Anterior cingulate cortex (tissue), 58 donors: ENCODE measurements at places on chromosomes 7 and 10.

- peak; percentile 11 for DNase-seq
Measured at GRCh38 chr10:27998178-27998953, 513 bp downstream of the ODAD2 start.

GRCh38 chr10:31940839-31941653 is 12.4 kb upstream of the ARHGAP12 start:
- no peak for DNase-seq

DNA sequence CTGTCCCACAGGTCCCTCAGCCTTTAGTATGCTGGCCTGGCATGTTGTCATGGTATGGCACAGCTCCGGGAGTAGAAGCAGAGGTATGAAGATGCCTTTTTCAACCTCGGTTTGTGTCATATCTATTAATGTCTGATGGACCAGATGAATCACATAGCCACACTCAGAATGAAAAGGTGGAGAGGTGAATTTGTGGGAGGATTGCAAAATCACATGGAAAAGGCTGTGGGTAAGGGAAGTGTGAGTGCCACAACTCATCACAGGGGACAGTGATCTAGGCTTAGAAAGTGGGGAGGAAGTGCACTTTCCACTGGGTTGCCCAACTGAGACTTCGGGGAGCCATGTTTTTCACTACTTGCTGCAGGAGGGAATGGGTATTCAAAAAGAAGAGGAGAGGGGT is 190.7 kb downstream of the WDR11 start:
- DNase-seq, result no peak

GRCh38 chr10:125174360-125174759 is 14.0 kb upstream of the CTBP2 start:
- no peak for DNase-seq

DNA sequence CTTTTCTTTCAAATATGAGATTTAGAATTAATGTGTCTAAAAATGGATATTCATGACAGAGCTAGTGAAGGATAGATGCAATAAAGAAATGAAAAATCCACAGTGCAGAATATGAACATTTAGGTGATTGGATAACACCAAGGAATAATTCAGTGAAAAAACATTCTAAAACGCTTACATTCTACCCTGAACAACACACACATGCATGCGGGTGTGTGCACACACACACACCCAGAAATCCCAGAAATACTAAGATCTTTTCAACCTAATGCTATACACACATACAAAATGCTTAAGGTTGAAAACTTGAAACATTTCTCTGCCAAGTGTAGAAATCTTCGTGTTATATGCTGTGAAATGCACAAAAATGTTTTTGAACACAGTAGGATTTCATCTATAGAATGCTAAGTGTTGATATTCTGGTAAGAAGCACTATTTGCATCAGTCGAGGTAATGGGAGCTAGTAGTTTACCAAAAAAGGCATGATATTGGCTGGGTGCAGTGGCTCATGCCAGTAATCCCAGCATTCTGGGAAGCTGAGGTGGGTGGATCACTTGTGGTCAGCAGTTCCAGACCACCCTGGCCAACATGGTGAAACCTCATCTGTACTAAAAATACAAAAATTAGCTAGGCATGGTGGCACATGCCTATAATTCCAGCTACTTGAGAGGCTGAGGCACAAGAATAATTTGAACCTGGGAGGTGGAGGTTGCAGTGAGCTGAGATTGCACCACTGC is 600.6 kb downstream of the PHTF2 start:
- DNase-seq, result no peak

- DNase-seq, result no peak
Measured at GRCh38 chr7:1366801-1367405, 92.4 kb downstream of the MICALL2 start.

GRCh38 chr7:77415476-77415822 is 700 bp downstream of the GSAP start:
- DNase-seq, result no peak

DNA sequence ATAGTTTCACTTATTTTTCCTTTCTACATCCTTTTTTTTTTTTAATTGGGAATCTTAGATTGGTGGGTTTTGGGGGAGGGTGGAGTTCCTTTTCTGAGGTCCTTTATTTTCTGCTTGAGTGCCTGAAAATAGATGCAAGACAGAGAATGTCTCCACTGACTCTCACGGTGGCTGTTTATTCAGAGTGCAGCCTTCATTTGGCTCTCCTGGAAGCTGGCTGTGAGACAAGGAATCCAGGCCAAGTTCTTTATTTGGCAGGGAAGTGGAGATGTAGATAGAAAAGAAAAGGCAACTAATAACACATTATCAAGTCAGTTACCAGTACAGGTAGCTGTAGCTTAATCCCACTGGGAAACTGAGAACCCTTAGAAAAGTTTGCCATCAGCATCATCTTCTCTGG is 118.6 kb downstream of the CNTNAP2 start:
- no peak for DNase-seq

DNA sequence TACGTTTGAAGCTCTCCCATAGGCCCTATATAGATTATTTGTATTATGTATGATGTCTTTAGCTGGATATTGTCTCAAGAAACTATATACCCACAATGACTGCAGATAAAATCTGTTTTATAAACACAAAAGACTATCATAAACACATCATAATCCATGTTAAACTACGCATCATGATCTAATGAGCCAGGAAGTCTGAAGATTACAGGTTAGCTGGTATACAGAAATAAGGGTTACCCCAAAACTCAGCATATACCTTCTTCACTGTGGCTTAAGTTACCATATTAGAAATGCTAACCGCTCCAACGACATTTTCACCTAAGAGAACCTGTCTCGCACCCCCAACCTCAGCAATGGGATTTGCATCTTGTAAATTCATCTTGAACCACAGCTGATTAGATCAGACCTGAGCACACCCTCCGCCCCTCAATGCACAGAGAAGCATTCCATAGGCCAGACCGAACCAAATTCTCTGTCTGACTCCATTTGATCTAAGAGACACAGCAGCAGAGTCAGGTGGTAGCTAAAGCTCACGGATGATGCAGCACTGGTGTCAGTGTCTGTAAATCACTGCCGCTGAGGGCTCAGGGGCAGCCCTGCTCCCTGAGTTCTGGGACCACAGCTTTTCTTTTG is 124.9 kb downstream of the NPY start:
- no peak for DNase-seq

DNA sequence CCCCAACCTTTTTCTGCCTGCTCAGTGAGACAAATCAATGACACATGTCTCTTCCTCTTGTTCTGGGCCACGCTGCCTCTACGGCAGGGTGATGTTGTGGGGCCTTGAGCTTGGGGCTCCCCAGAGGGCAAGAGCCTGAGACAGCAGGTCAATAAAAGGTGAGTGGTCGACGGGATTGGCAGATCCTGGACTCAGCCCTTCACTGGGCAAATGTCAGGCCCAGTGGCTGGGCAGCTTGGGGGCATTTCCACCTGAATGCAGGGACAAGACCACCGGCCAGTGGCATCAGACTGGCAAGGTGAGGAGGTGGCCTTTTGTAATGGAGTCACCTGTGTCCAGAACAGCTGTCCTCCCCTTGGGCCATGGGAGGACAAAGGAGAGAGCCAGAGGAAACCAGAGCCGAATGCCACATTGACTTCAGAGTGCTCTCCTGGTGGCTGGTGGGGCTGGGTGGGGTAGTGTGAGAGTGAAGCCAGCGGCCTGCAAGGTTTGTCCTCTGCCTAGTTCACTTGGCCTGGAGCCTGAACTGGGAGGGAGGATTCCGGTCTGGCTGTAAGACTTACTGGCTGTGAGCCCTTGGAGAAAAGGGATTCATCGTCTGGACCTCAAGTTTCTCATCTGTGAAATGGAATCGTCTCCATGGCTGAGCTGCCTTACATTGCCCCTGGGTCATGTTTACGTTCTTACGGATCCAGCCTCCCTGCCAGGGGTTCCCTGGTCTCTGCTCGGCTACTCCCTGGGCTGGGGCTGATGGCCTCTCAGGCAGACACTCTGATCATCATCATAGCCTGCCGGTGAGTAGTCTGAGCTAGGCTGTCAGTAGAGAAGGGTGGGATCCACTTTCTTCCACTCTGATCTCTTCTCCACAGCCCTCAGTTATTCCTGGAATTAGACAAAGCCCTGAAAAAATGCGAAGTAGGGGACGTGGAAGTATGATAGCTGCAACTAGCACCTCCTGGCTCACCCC is 25.4 kb upstream of the CRHR2 start:
- DNase-seq, result no peak

- no peak for DNase-seq
Measured at GRCh38 chr10:86229376-86229775, 137.2 kb downstream of the GRID1 start.
